ENCODE measurements at places on chromosomes 5 and 9. TPM values are rescaled to one million over a fixed set of nuclear protein-coding genes. Genes with fewer than 3 reads are reported as not detected.

DNA sequence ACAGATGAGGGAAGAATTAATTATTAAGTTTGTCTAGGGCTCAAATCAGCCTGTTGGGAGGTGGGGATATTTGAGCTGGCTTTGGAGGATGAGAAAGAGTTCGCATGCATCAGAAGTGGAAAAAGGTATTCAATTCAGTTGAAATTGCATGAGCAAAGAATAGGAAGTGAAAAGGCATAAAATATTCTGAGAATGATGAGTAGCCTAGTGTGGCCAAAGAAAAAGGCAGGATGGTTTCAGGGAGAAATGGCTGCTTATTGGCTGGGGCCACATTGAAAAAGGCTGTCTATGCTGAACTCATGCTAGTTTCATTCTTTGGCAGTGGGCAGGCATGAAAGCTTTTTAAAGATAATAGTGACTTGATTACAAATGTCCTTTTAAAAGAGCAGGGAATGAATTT lies 235.4 kb upstream of the RIOK2 start:
- no peaks in the 10 kb centered on the region for H3K36me3 ChIP-seq
- no peak for DNase-seq
- no peaks in the 10 kb centered on the region for H3K4me1 ChIP-seq
- no peak overlapping the region for H3K4me3 ChIP-seq
- H3K27ac ChIP-seq, result no peak overlapping the region
- no peaks in the 10 kb centered on the region for H3K27me3 ChIP-seq

DNA sequence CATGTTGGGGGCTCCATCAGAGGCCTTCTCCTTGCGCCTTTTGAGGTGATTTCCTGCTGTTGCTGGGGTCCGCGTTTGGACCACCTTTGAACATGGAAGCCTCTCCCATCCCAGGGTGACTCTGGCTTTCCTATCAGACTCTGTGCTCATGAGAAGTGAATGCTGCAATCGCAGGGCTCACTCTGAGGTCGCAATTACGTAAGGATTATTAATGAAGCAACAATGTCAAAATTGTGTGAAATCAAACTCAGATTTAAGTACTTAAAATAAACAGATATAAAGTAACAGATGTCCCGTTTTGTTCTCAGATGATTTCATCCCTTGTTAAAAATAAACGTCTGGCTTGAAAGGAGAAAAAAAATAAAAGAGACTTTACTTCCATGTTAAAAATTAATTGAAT lies 634.2 kb downstream of the BNC2 start:
- no peaks in the 10 kb centered on the region for H3K27me3 ChIP-seq
- H3K4me3 ChIP-seq, result no peak overlapping the region
- H3K27ac ChIP-seq, result no peak overlapping the region

DNA sequence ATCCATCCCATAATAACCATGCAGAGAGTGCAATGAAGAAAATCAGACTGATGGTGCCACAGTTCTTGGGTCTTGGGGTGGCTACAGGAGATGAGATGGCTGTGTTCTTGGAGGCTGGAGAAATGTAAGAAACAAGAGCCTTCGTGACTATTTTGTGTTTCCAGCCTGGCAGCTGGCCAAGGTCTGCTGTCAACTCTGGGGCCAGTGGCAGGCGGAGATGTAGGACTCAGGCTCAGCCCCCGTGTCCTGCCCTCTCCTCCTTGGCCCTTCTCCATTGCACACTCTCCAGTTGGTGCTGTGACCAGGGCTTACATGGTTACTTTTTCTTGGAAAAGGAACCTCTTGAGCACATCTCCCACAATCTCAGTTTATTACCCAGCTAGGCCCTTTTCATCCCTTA lies 235.4 kb downstream of the DMRT2 start:
- H3K4me1 ChIP-seq, result no peaks in the 10 kb centered on the region
- H3K27ac ChIP-seq, result no peak overlapping the region
- no peak overlapping the region for H3K4me3 ChIP-seq
- H3K27me3 ChIP-seq, result no peaks in the 10 kb centered on the region

DNA sequence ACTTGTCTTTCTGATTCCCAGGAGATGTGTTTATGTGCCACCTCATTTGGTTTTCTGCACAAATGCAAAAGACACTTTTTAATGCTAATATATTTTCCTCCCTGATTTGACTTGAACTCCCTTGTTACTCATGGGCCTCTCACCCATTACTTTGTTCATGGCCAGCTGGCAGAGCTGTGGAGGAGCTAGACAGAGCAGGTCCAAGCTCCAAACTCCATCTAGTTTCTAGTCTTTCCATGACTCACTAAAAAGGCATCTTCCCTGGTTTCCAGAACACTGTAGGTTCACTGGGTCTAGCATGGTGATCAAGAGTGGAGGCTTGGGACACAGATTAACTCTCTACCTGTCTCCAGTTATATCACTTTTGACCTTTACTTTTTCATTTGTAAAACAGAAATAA lies 161.0 kb upstream of the SLC28A3 start:
- H3K4me3 ChIP-seq, result no peak overlapping the region
- no peak for DNase-seq

DNA sequence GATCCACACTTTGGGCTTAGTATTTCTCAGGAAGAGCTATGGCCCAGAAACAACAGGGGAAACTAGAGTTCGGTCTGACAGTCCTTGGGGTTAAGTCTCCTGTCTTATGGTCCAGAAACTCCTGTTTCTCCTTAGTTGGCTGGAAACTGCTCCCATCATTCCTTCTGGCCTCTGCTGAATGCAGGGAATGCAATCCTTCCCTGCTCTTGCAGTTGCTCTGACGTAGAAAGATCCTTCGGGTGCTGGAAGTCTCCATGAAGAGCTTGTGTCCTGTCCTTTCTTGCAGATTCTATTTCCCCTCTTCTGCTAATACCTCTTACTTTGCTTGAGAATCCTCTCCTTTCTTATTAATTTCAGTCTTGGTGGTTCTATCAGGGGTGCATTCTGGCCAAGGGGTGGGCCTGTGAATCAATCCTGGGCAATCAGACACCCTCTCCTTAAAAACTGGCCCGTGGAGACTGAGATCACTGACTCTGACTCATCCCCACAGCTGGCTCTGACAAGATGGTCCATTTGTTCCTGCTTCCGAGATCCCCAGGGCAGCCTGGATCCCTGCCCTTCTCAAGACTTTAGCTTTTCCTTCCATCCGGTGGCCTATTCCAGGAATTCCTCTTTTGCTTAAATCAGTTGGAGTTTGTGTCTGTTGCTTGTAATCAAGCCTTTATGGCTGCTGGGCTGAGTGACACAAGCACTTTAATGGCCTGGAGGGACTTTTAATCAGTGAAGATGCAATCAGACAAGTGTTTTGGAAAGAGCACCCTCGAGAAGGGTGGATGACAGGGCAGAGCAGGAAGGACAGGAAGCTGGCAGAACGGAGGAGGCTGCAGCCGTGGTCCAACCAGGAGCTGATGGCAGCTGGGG lies 23.7 kb downstream of the PTGS1 start:
- no peaks in the 10 kb centered on the region for H3K4me1 ChIP-seq
- no peaks in the 10 kb centered on the region for H3K36me3 ChIP-seq
- H3K27ac ChIP-seq, result no peak overlapping the region
- no peaks in the 10 kb centered on the region for H3K27me3 ChIP-seq

- H3K4me3 ChIP-seq, result no peak overlapping the region
- DNase-seq, result no peak
- no peaks in the 10 kb centered on the region for H3K36me3 ChIP-seq
- no peak overlapping the region for H3K27ac ChIP-seq
- H3K4me1 ChIP-seq, result no peaks in the 10 kb centered on the region
Observed at GRCh38 chr9:119074017-119074416, 295.2 kb downstream of the BRINP1 start.

GRCh38 chr5:159098603-159099436 lies 896 bp downstream of the EBF1 start:
- peaks cover 19% of the 10 kb centered on the region for H3K4me1 ChIP-seq
- DNase-seq, result peak; percentile 43
- peaks cover 15% of the 10 kb centered on the region for H3K27me3 ChIP-seq

GRCh38 chr9:93427655-93428379 lies 23.7 kb upstream of the FAM120A start:
- no peaks in the 10 kb centered on the region for H3K27me3 ChIP-seq
- H3K27ac ChIP-seq, result no peak overlapping the region
- H3K4me3 ChIP-seq, result no peak overlapping the region
- no peak for DNase-seq

DNA sequence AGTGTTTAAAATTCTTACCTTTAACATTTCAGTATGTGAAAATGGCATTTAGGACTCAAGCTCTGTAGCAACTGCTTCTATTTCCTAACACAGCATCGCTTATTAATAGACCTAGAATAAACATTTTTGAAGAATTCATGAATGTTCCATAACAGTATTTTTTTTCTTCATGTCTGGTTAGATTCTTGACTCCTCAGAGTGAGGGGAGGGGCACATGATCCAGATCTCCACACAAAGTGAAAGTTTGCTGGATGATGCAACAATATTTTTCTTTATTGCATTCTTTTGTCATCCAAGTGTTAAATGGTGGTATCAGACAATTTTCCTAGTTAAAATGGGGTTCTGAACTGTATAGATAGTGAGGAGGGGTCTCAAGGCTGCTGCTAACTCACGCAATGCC lies 130.8 kb upstream of the MAN2A1 start:
- no peaks in the 10 kb centered on the region for H3K4me1 ChIP-seq
- H3K27ac ChIP-seq, result no peak overlapping the region
- DNase-seq, result no peak
- H3K4me3 ChIP-seq, result no peak overlapping the region

GRCh38 chr5:57871496-57871895 lies 388.9 kb upstream of the ACTBL2 start:
- H3K27ac ChIP-seq, result no peak overlapping the region
- H3K27me3 ChIP-seq, result no peaks in the 10 kb centered on the region
- no peaks in the 10 kb centered on the region for H3K36me3 ChIP-seq
- H3K4me1 ChIP-seq, result no peaks in the 10 kb centered on the region

DNA sequence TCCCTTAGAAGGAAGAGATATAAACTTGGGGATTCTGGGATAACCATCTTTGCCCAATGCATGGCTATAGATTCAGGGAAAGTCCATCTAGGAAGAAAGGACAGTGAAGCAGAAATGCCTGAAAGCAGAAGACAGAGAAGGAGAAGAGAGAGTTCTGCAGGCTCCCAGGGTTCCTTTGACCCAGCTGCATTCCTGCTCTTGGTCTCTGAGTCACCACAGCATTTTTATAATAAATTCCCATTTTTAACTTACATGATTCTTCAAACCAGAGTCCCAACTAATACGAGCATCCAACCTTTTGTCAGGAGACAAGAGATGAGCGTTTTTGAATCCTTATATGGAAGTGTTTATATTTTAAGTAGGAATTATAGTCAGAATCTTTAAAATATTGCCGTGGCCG lies 12.0 kb upstream of the AOPEP start:
- no peak overlapping the region for H3K27ac ChIP-seq
- no peak for DNase-seq
- H3K4me1 ChIP-seq, result no peaks in the 10 kb centered on the region
- no peak overlapping the region for H3K4me3 ChIP-seq
- H3K36me3 ChIP-seq, result no peaks in the 10 kb centered on the region
- no peaks in the 10 kb centered on the region for H3K27me3 ChIP-seq

DNA sequence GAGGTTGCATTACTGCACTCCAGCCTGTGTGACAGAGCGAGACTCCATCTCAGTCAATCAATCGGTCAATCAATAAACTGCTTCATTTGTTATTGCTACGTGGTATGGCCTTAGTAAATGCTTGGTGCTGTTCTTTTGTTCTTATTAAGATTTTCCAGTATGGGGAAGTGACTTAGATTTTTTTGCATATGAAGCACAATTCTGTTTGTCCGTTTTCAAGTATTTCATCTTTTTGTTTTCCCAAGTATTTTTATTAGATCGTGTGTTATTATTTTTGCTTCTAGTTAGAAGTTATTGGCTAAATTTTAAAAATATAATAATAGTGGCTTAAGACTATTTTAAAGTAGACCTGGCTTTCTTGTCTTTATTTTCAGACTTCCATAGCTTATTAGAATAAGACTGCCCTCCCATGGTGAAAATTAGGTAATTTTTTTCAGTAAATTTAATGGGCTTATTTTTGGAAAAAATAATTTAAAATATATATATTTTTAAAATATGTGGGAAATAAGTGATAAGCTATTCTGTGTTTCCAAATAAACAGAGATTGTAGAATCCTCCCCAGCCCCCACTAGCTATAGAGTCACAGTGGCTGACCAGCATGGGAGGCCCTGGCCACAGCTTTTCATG lies 14.7 kb upstream of the OMD start:
- H3K27ac ChIP-seq, result no peak overlapping the region
- no peak overlapping the region for H3K4me3 ChIP-seq
- DNase-seq, result no peak
- peaks cover 9% of the 10 kb centered on the region for H3K4me1 ChIP-seq
- H3K27me3 ChIP-seq, result no peaks in the 10 kb centered on the region

DNA sequence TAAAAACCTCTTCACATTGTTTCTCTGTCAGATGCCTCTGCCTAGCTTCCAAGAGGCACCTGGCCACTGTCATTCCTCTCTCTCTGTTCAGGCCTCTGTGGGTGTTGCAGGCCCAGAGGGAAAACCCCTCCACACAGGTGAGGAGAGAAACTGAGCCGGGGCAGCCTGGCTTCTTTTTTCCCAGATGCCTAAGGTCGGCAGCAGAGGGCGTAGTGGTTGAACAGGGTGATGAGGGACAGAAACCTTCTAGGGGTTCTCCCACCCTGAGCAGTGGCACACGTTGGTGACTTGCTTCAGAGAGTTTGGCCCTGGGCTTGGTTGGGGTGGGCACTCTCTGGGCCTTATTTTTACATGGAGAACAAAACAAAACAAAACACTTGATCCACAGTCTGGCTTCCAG lies 12.2 kb downstream of the IL9 start:
- no peaks in the 10 kb centered on the region for H3K27me3 ChIP-seq
- H3K4me3 ChIP-seq, result no peak overlapping the region
- no peaks in the 10 kb centered on the region for H3K36me3 ChIP-seq
- H3K4me1 ChIP-seq, result no peaks in the 10 kb centered on the region

DNA sequence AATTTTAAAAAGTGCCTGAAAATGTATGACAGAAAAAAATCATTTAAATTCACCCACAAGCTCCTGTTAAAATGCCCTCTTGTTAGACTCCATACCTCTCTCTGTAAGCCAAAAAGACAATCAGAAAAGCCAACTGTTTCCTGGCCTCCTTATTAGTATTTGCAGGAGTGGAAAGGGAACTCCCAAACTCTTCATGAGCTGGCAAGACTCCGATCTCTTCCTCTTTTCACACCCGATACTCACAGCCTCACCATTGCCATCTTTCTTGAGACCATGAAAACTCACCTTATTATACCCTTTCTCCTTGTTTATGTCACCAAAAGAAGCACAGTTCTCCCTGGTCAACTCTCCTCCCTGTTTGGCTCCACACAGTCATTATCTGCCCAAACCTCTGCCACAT lies 197.8 kb downstream of the DMAC1 start:
- no peaks in the 10 kb centered on the region for H3K36me3 ChIP-seq
- DNase-seq, result no peak
- H3K27me3 ChIP-seq, result no peaks in the 10 kb centered on the region
- no peak overlapping the region for H3K27ac ChIP-seq

- H3K4me3 ChIP-seq, result no peak overlapping the region
- H3K4me1 ChIP-seq, result peaks cover 26% of the 10 kb centered on the region
- no peak for DNase-seq
- no peak overlapping the region for H3K27ac ChIP-seq
Observed at GRCh38 chr9:73148447-73148937, 3.2 kb upstream of the ANXA1 start.

Gene TSPAN17
- total RNA-seq, result 16.6 TPM

Gene IL9
- not detected for total RNA-seq

- peaks cover 10% of the 10 kb centered on the region for H3K36me3 ChIP-seq
- no peaks in the 10 kb centered on the region for H3K27me3 ChIP-seq
- H3K27ac ChIP-seq, result peak overlapping the region; percentile 10
- H3K4me3 ChIP-seq, result no peak overlapping the region
Observed at GRCh38 chr9:128910906-128911305, 9.9 kb upstream of the PHYHD1 start.

Gene NME5
- not detected for total RNA-seq

All from naive thymus-derived CD4-positive, alpha-beta T cell (primary cell).